Body of pancreas (tissue), 4 donors: ENCODE measurements at places on chromosomes 12 and 14.
A peak's percentile ranks its signal among the peaks of the same experiment; 100 is the strongest.

DNA sequence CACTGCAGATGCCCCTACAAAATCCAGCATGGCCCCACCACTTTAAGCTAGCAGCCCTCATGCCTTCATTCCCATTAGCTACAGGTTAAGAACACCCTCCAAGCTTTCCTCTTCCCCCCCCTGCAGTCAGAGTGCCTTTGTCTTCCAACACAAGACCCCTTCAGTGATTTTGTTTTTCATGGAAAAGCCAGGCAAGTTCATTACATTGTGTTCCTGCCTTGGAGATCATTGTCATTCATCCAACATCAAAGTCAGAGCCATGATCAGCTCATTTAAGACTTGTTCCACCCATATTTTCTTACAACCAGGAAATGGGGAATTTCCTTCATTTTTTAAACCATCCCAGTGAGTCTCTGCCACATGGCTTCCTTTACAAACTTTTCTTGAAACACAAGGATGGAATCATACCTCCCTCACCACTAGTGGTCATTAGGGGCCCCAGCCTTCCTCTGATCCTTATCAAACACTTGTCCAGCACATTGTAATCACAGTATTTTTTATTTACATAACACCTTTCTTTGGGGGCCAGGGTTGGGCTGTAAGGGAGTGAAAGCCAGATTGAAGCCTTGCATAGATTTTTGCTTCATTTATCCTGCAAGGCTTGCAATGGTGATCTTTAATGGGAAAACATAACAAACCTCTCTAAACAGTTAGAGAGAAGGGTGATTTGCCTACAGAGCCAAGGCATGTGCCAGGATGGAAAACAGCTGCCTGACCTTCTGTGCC lies 765.3 kb downstream of the MED13L start:
- no peak for DNase-seq

- DNase-seq: peak; percentile 4
Measured at GRCh38 chr14:101233808-101234207, 327.5 kb upstream of the DIO3 start.

DNA sequence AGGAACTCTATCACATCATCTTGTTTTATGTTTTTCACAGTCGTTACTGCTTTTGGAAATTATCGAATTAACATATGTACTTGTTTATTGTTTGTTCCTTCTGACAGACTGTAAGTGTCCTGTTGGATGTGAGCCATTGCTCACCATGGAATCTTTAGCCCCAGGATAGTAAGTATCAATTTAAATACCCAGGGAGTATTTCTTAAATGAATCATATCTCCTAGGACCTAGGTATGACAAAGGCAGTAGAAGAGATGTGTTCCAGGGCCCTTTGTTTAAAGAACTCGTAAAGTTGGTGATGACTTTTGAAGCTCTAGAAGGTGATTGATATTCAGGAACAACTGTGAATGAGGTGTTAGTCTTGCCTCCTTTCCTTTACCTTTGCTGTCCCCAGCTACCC lies 30.3 kb upstream of the STRAP start:
- DNase-seq: no peak

DNA sequence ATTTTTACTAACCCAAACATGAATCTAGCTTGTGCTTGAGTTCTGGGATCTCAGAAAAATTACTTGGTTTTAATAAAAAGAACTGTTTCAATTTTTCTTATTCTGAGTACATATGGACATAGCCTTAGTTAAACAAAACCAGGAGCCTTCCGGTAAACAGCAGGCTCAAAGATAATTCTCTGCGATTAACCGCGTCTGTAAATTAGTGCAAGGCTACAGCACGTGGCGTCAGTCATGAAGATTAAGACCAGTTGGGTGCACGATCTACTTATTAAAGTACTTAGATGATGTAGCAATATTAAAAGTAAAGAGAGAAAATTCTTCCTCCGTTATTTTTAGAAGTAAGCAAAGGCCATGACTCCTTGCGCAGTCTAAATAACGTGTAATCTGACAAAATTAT lies 700 bp downstream of the KCNJ8 start:
- DNase-seq: no peak

- DNase-seq: no peak
Measured at GRCh38 chr14:37167151-37168047, 5.0 kb downstream of the SLC25A21 start.

GRCh38 chr12:57429473-57430111 lies 1.3 kb downstream of the R3HDM2 start:
- DNase-seq: no peak

DNA sequence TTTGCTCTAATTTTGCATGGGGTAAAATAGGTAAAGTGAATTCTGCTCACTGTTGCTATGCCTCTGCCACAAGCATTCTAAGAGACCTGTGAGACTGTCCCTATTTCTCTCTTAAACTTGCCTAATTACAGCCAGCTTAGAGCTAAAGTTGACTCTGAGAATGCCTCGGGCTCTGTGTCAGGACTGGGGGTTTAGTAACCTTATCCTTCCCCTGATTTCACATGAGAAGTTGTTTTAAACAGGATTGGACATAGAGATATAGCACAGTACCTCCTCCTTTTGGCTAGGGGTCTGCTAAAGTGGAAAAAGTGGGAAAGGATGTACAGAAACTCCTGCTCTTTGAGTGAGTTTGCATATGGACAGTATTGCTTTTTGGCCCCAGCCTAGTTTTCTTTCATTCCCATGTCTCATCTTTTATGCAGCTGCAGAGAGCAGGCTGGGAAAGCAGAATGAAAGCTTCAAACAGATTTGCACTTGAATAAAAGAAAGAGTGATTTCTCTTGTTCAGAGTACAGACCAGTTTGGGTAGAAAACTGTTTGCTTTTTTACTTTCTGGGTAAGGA lies 122.0 kb downstream of the RAD51B start:
- no peak for DNase-seq

- DNase-seq: no peak
Measured at GRCh38 chr12:46390304-46390703, 17.7 kb upstream of the SLC38A2 start.

GRCh38 chr12:86948851-86949250 lies 692.7 kb upstream of the MGAT4C start:
- no peak for DNase-seq

DNA sequence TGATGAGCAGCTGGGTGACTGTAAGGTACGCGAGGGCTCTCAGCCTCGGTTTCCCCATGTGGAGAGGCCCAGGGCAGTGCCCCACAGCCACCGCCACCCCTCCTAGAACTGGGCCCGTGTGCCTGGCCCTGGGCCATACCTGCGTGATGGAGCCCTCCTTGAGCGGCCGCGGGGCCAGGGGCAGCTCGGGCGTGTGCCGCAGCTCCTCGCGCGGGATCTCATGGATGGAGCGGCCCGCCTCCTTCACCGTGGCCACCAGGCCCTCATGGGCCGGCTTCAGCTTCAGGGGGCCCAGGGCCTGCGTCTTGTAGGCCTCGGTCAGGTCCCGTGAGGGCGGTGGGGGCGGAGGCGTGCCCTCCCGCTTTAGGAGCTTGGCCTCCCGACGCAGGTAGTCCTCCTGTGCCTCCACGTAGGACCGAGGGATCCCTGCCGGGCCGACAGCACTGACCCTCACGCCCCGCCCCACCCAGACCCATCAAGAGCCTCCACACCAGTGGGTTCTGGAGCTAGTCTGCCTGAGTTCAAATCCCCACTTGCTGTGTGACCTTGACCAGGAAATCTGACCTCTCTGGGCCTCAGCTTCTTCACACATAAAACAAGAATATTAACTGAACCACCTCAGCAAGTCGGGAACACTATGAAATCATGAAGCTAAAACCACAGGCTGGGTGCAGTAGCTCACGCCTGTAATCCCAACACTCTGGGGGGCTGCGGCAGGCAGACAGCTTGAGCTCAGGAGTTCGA lies 51.7 kb downstream of the RFLNA start:
- no peak for DNase-seq

GRCh38 chr14:74763803-74764531 lies 851 bp downstream of the YLPM1 start:
- peak; percentile 8 for DNase-seq

GRCh38 chr14:84458881-84459280 lies 1071.1 kb upstream of the FLRT2 start:
- DNase-seq: no peak

- DNase-seq: no peak
Measured at GRCh38 chr12:3533703-3534386, 42.8 kb downstream of the PRMT8 start.

- DNase-seq: peak; percentile 31
Measured at GRCh38 chr12:132638541-132639408, 20.2 kb downstream of the P2RX2 start.

- no peak for DNase-seq
Measured at GRCh38 chr14:57461777-57462320, 31.8 kb downstream of the CCDC198 start.
